ENCODE measurements at places on chromosomes 1 and 21.
A peak's percentile ranks its signal among the peaks of the same experiment; 100 is the strongest.

- DNase-seq: no peak
Measured at GRCh38 chr21:45504516-45505415, 37.5 kb downstream of the SLC19A1 start.

DNA sequence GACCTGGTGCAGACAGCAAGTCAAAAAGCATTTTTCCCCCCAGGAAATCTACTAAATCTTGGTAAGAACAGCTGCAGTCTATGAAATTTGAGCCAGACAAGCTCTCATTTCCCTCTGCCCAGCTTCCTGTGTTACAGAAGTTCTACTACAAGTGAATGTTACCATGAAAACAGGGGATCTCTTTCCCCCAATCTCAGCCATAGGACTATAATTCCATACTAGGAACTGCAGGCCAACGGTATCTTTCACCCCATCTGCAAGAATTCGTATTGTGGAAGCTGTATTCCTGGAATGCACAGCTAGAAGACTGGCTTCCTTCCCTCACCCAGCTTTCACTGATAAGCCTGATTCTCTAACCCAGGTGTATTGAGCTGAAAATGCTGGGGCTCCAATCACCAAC lies 1655.4 kb downstream of the BRINP3 start:
- DNase-seq: peak; percentile 0

DNA sequence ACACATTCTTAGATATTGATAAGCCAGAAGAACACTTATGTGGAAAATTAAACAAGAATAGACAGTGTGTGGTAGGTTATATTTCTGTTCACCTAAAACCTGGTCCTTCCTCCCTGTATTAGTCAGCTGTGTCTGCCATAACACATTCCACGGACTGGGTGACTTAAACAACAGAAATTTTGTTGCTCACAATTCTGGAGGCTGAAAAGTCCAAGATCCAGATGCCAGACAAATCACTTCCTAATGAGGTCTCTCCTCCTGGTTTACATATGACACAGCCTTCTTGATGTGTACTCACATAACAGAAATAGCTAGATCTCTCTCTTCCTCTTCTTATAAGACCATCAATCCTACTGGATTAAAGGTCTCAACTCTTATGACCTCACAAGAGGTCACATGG lies 25.7 kb downstream of the JMJD4 start:
- no peak for DNase-seq

GRCh38 chr21:41759214-41759840 lies 7.5 kb downstream of the RIPK4 start:
- DNase-seq: no peak

GRCh38 chr1:244349103-244349531 lies 102.6 kb downstream of the ADSS2 start:
- DNase-seq: peak; percentile 85

DNA sequence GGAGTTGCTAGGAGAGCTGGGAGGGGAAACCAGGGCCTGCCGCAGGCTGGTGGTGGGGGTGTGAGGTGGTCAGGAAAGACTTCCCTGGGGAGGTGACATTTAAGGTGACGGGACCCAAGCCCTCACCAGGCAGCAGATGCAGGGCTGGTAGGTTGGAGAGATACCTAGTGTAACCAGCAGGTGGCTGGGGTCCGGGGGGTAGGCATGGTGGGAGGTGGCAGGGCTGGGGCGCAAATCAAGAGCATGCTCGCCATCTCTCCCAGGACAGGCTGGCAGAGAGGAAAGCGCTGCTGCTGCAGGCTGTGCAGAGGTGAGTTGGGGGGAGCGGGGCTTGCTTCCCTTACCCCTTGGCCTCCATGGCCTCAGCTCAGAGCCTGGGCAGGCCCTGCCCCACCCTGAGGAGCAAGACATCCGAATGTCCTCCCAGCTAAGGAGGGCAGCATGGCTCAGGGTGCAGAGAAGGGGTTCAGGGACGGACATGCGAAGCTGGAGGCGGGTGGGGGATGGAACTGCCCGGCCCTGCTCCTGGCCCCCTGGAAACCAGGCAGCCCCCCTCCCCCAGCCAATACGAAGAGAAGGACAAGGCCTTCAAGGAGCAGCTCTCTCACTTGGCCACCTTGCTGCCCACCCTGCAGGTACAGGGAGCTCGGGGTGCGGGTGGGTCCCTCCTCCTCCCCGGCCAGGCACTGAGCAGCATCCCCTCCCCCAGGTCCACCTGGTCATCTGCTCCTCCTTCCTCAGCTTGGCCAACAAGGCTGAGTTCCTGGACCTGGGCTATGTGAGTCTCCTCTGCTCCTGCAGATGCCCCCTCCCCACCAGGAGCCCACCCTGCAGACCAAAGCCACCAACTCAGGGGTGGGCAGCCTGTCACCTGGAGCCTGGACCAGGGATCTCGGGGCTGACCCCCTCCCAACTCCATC lies 4.0 kb downstream of the RNF207 start:
- no peak for DNase-seq

DNA sequence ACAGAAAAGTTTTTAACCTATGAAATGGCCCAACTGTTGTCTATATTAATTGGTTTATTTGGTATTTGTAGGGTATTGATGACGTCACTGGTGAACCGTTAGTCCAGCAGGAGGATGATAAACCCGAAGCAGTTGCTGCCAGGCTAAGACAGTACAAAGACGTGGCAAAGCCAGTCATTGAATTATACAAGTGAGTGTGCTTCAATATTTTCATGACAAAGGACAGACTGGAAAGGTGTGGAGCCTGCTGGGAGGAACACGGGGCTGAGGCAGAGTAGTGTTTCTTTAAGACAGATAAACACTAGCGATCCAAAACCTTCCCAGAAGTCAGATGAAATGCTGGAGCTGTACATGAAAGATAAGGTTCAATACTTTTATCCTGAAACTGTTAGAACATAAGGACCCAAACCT lies 76.7 kb downstream of the AK4 start:
- DNase-seq: no peak

GRCh38 chr1:102630041-102630440 lies 478.3 kb downstream of the COL11A1 start:
- no peak for DNase-seq

GRCh38 chr1:229085291-229085690 lies 185.6 kb upstream of the RAB4A start:
- DNase-seq: no peak

DNA sequence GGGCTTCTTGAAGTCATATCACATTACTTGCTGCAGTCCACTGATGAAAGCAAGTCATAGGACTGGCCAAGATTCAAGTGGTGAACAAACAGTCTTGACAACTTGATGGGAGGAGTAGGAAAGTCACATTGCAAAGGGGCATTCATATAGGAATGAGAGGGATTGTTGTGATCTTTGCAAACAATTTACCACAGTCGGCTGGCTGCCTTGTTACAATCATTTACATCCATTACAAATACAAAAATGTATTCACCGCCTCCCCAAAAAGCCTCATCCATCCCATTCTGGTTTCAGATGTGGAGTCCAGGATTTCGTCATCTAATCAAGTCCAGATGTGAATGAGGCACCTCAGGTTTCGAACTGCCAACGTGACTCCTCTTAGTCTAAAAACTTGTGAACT lies 26.8 kb downstream of the GORAB start:
- no peak for DNase-seq

GRCh38 chr1:223707256-223708000 lies 4.9 kb upstream of the CAPN2 start:
- DNase-seq: peak; percentile 99

DNA sequence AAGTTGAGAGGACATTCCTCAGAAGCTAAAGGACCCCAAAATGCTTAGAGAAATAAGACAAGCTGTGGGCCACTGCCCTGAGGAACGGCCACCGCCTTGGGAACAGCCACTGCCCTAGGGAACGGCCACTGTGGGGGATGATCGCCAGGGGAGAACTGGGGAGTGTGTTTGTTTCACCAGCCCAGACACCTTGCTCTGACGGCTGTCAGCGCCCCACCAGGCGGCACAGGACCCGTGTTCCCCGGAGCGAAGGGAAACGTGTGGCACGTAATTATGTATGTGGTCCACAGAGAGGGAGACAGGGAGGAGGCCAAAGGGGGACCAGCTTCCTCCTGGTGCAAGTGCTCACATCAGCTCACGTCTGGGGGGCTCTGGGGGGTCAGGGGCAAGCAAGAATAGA lies 45.8 kb upstream of the RIPK4 start:
- DNase-seq: no peak

GRCh38 chr21:35275776-35276175 lies 226.7 kb upstream of the RUNX1 start:
- peak; percentile 43 for DNase-seq

- no peak for DNase-seq
Measured at GRCh38 chr1:46816930-46817329, 18.1 kb downstream of the CYP4B1 start.

DNA sequence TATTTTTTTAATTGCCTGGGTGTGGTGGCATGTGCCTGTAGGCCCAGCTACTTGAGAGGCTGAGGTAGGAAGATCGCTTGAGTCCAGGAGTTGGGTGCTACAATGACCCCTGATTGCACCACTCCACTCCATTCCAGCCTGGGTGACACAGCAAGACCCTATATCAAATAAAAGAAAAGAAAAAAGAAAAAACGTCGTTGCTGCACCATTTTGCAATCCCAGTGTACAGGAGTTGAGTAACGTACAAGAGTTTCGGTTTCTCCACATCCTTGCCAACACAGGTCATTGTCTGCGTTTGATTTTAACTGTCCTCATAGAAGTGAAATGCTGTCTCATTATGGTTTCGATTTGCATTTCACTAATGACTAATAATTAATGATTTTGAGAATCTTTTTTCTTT lies 7.9 kb downstream of the ZNF684 start:
- no peak for DNase-seq

DNA sequence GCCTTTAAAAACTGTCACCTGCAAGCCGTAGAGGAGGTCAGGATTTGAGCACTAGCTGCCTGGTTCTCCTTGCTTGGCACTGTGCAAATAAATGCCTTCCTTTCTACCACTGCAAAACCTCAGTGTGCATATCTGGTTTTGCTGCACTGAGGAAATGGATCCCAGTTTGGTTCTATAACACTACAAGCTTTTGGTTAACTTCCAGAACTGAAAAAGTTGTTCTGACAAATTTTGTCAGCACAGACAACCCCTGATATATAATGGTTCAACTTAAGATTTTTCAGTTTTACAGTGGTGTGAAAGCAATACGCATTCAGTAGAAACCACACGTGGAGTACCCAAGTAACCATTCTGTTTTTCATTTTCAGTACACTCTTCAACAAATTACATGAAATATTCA lies 29.8 kb upstream of the GALNT2 start:
- no peak for DNase-seq

GRCh38 chr1:112971006-112971405 lies 15.0 kb upstream of the SLC16A1 start:
- DNase-seq: no peak

GRCh38 chr1:30313584-30313983 lies 409.8 kb downstream of the MATN1 start:
- DNase-seq: no peak

DNA sequence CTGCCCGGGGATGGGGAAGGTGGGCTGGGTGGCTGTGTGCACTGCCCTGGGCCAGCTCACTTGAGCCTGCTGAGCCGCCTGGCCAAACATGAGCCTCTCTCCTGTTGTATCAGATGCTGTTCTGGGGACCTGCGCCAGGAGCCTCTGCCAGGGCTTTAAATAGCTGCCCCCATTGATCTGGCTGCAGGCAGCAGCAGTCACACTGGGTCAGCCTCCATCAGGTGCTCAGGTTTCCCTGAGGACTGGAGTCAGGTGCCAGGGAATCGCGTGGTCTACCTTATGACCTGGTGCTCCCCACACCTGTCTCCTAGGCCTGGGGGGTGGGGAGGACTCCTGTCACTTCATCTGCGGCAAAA lies 700 bp upstream of the CCDC28B start:
- no peak for DNase-seq

GRCh38 chr1:17739050-17739449 lies 16.1 kb upstream of the ACTL8 start:
- DNase-seq: no peak

- DNase-seq: peak; percentile 27
Measured at GRCh38 chr1:19651141-19651737, 7.1 kb downstream of the NBL1 start.

DNA sequence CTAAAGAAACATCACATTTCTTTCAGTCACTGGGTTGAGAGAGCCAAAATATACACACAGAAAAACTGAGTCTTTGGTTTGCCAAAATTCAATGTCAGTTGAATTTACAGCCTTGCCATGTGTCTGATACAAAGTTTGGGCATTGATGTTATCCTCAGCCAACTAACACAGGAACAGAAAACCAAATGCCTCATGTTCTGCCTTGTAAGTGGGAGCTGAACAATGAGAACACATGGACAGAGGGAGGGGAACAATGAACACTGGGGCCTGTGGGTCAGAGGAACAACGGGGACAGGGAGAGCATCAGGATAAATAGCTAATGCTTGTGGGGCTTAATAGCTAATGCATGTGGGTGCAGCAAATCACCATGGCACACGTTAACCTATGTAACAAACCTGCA lies 39.6 kb upstream of the C21orf91 start:
- no peak for DNase-seq

DNA sequence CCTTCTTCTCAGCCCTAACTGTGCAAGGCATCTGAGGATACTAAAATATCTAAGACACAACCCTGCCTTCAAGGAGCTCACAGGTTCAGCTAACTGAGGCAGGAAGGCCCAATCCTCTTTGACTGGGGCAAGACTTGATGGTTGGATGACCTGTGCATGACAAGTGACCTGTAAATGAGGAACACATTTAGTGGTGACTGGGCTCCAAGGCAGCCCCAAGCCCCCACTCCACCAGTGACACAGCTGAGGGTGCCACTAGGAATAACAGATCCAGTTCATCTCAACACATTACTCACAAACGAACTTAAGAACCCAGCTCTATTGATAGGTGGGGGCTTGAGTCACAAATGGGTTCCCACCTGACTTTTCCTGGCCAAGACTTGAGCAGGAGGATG lies 244.7 kb upstream of the IRF2BP2 start:
- no peak for DNase-seq

All from LHCN-M2 (cell line).